ENCODE measurements at places on chromosomes 3 and 15.

GRCh38 chr3:46893763-46894162 is 16.2 kb downstream of the PTH1R start:
- DNase-seq: no peak

GRCh38 chr15:56654624-56655023 is 78.7 kb downstream of the ZNF280D start:
- DNase-seq: no peak

- DNase-seq: no peak
These were observed 43.0 kb upstream of the SPATA12 start for GRCh38 chr3:57017459-57017845.

GRCh38 chr15:29570948-29571791 is 251.1 kb downstream of the TJP1 start:
- DNase-seq: no peak

- no peak for DNase-seq
These were observed 154.3 kb downstream of the TMEM108 start for GRCh38 chr3:133192363-133192945.

All from mesenteric fat pad (tissue), 1 donor.